Activated CD8-positive, alpha-beta memory T cell treated with anti-CD3 and anti-CD28 coated beads for 4 hours (primary cell): ENCODE measurements at places on chromosomes 2 and 18.
A peak's percentile ranks its signal among the peaks of the same experiment; 100 is the strongest.

- DNase-seq = no peak
These were observed 108.3 kb downstream of the SPP2 start for GRCh38 chr2:234158812-234159211.

GRCh38 chr18:33074125-33074524 lies 301.3 kb upstream of the KLHL14 start:
- no peak for DNase-seq

GRCh38 chr2:118699447-118700175 lies 147.8 kb downstream of the EN1 start:
- DNase-seq = no peak

DNA sequence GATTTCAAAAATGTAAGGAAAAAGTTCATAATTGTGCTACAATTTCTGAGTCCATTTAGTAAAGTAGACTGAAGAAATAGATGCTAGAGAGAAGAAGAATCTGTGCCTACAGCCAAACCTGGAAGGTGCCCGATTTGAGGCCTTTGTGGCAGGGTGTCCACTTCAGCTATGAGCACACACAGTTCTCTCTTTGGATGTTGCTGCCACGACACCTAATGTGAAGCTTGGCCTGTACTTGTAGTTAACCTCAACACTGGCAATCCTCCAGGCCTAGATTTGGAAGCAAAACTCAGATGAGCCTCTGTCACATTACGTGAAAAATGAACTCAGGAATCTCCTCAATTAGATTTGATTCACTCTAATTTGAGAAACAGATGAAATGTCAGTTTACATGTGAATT lies 90.1 kb upstream of the LRP1B start:
- no peak for DNase-seq

- DNase-seq = no peak
These were observed 9.2 kb downstream of the CHST9 start for GRCh38 chr18:27175914-27176313.

- no peak for DNase-seq
These were observed 106.2 kb upstream of the DLX2 start for GRCh38 chr2:172208791-172209325.

- no peak for DNase-seq
These were observed 66.5 kb downstream of the MBP start for GRCh38 chr18:77066101-77066500.

- DNase-seq = no peak
These were observed 84.0 kb downstream of the DPP4 start for GRCh38 chr2:161990036-161990435.

DNA sequence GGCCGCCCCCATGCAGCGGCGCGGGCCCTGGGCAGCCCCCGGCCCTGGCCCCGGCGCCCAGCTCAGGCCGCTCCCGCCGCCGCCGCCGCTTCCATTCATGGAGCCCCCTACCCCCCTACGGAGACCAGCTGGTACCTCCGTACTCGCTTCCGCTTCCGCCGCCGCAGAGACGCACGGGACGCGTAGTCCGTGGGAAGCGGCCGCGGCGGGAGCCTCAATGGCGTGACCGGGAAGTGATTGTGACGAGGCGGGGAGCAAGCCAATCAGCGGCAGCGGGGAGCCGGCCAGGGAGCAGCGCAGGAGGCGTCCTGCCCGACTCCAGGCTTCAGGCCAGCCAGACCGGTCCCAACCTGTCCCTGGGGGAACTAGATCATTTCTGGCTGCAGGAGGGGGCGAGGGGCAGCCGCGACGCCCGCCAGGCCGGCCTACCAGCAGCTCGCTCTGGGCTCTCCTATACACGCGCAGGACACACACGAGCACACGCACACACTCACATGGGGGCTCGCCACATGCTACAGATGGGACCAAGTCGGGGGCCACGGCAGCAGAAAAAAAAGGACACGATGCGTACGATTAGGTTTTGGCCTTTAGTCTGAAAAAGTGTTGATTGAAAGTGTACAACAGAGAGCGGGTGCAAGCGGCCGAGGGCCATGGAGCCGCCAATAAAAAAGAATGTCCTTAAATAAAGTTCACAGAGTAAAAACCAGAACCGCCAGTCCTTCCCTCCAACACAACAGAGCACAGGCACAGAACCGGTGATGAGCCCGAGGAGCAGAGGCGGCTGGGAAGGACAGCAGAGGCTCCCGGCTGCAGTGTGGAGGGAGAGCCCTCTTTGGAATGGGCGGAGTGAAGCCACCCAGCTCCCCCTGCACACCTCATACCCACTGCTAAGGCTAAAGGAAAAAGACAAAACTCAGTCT lies at the start of gene ZNF513:
ZNF513 (minus strand) TSS at position 109 of the 920 bp plus-strand sequence. CDS start 208 bp downstream, outside the sequence.
- peak; percentile 76 for DNase-seq

GRCh38 chr2:28565720-28566295 lies 69.9 kb downstream of the PLB1 start:
- DNase-seq = no peak
